ENCODE measurements at places on chromosomes 1 and 21. TPM values are rescaled to one million over a fixed set of nuclear protein-coding genes. Genes with fewer than 3 reads are reported as not detected.

The CACNA1S gene
- total RNA-seq, result not detected

DNA sequence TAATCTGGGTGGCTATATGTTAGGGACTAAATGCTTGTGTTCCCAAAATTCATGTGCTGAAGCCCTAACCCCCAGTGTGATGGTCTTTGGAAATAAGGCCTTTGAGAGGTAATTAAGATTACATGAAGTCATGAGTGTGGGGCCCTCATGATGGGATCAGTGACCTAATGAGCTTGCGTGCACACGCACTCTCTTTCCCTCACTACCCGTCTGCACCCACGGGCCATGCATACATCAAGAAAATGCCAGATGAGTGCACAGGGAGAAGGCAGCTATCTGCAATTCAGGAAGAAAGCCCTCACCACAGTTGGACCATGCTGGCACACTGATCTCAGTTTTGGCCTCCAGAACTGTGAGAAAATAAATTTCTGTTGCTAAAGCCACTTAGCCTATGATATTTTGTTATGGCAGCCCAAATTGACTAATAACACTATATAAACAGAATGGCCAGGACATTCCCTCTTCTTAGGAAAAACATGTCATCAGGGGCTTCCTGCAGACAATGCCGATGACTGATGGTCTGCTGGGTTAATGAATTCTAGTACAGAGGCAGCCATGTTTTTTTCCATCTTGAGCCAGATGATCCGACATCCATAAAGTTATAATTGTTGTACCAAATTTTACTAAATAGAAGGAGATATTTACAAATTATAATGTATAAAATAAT is 18.1 kb upstream of the MYOG start:
- no peak for DNase-seq

DNA sequence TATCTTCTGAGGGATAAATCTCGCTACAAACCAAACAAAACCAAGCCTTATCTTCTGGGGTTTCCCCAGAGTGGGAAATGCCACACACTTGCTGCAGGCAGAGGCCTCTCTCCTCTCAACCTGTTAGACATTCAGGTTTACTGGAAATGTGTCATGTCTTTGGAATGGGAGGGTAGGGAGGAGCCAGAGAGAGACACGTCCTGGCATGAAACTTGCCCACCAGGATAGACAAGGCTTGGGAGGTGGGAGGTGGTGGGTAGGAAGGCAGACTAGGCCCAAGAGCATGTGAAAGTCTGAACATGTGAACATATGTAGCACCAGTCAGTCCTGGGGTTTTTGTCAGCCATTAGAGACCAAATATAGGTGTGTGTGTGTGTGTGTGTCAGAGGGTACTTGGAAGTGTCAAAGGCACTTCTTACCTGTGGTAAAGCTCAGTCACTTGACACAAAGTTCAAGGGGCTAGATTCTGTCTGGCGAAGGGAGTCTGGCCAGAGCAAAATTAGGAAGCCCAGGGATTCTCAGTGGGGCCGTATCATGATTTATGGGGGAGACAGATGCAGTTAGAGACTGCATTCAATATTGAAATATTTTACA is 32.4 kb upstream of the PIGC start:
- DNase-seq, result no peak

DNA sequence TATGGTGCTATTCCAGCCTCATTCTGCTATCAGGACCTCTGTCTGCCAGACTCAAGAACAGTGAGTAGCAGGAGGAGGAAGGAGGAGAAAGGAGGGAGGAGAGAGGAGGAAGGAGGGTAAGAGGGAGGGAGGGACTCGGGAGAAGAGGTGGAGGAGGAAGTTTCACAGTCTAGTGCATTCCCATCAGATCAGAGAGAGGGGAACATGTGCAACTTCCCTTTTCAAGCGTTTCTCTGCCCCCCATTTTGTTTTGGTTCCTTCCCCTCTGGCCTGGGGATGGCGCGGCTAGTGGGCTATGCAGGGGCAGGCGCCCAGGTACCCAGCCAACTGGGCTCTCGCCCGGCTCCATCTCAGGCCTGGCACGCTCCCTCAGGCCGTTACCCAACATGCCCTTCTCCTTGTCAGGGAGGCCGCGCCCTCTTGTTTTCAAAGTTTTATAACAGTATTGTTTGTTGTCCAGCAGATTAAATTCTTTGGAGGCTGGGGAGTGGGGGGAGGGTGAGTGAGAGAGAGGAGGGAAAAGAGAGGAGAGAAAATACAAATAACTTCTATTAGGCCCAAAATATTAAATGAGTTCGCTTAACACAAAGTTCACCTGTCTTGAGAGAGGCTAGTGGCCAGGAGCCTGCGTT is 56.0 kb downstream of the CD46 start:
- DNase-seq, result peak; percentile 66

DNA sequence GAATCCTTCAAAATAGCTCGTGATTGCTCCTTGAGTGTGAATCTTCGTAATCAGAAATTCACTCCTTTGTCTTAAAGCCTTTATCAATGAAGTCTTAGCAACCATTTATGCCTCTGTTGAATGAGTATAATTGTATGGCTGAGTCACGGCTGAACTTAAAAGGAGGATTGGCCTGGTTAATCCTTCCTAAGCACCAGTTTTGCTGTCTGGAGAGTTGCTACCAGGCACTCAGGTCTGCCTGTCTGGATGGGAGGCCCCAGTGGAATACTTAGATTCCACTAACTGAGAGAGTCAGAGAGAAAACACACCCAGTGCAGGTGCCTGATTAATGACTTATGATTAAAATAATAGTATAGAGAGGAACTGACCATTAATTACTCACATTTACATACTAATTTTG is 7.6 kb upstream of the HHAT start:
- DNase-seq, result no peak

DNA sequence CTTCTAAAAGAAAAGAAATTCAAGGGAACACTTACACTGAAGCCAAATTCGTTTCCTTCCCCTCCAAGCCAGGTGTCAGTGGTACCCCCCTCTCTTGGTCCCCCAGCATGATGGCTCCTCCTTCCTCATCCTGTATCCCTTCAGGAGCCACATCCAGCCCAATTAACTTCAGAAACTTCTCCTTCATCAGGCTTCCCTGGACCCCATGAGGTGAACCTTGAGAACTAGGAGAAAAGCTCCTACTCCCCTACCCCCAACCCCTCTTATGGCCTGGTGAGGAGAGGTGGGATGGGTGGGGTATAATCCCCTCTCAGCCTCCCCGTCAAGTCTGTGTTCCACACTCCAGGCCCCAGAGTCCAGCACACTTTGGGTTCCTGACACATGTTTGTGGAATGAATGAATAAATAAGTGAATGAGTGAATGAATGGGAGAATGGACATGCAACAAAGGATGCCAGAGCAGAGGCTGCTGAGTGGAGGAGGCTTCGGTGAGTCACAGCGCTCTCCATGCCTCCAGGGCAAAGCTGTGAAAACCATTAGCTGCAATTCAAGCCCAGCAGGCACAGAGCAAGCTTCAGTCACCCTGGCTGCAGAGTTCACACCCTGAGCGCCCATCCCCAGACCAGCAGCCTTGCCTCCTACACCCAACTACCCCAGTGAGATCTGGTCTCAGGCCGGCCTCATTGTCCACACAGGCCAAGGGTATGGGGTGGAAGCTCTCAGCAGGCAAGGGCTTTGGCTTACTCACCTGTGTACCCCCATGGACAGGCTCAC is 43.8 kb downstream of the BATF3 start:
- DNase-seq, result no peak

DNA sequence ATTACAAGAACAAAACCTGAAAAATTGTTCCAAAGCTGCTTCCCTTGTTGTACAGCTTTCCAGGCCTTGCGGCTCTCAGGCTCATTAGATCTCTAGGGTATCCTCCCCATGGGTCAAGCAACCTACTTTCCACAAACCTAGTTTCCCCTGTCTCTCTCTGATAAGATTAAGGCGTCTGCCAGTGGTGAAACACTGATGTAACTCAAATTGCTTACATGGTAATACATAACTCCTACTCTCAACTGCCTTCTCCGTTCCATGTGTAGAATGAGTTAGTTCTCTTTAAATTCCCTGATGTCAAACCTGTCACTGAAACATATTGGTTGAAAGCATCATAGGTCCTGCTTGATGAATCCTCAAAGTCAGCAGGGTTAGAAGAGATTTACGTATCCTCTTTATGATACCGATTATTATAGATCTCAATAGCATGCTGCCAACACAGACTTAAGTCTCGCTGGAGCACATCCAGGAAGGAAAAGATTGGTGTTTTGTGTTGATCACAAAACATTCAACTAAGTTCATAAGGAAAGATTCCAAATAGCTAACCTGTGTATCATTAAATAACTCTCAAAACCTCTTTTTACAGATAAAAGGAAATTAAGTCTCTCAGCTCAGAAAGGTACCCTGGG is 10.6 kb downstream of the PPP1R15B start:
- DNase-seq, result no peak

The DDOST gene
- total RNA-seq, result 105 TPM

- DNase-seq, result no peak
These were observed 38.4 kb upstream of the SAMSN1 start for GRCh38 chr21:14584357-14585095.

GRCh38 chr1:65027666-65028358 is 61.5 kb upstream of the JAK1 start:
- peak; percentile 47 for DNase-seq

The AADACL3 gene
- not detected for total RNA-seq

The FCRL2 gene
- not detected for total RNA-seq

DNA sequence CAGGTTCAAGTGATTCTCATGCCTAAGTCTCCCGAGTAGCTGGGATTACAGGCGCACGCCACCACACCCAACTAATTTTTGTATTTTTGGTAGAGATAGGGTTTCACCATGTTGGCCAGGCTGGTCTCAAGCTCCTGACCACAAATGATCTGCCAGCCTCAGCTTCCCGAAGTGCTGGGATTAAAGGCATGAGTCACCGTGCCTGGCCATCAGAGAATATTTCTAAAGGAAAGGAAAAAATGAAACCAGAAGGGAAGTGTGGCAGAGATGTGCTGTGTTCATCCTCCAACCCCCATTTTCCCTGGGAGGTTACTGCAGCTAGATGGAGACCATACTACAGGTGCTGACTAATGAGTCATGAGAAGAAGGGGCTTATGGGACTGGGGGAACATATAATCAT is 964.1 kb downstream of the TTLL7 start:
- no peak for DNase-seq

- no peak for DNase-seq
These were observed 475.1 kb upstream of the VAMP3 start for GRCh38 chr1:7295946-7296345.

Data from heart right ventricle (tissue), 16 donors.